ENCODE measurements at places on chromosomes 6 and 20.
A peak's percentile ranks its signal among the peaks of the same experiment; 100 is the strongest.

DNA sequence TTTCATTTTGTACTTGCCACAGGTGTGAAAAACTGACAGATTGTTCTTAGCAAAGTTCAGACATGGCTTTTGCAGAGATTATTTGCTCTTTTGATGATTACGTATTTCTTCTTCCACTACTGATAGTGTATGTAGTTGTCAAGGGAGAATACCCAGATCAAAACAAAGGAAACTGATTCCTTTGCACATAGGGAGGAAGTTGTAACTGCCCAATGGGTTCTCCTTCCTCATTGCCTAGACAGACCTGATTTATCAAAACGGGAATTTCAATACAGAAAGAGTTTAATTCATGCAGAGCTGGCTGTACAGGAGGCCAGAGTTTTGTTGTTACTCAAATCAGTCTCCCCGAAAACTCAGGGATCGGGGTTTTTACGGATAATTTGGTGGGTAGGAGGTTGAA is 214.7 kb downstream of the BCAS1 start:
- no peak for DNase-seq

DNA sequence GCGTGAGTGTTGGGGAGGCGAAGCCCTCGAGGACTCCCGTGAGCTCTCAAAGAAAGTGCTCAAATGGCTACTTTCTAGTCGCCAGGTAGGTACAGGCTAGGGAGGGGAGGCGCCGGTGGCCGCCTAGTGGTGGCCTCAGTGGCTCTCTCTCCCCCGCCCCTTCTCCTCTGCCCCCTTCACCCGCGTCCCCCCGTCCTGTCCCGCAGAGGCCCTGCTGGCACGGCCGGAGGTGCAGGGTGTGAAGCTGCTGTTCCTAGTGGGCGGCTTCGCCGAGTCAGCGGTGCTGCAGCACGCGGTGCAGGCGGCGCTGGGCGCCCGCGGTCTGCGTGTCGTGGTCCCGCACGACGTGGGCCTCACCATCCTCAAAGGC is 16.3 kb downstream of the ADISSP start:
- no peak for DNase-seq

GRCh38 chr20:59481477-59482018 is 122.8 kb upstream of the PHACTR3 start:
- DNase-seq: no peak

DNA sequence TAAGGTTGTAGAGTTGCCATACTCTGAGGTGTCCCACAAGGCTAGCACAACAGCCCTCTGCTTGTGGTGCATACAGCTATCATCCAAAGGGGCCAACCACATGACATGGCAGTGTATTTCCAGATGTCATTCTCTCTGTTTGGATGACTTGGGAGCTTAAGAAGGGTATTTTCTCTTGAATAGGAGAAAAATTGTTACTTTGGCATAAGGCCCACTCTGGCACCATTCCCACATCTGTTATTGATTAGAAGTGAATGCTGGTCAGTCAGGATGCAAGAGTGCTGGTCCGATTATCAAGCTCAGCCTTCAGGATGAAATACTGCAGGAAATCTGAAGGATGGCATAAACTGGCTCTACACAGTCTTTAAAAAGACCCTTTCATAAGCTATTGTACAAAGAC is 83.6 kb upstream of the C20orf144 start:
- DNase-seq: no peak

DNA sequence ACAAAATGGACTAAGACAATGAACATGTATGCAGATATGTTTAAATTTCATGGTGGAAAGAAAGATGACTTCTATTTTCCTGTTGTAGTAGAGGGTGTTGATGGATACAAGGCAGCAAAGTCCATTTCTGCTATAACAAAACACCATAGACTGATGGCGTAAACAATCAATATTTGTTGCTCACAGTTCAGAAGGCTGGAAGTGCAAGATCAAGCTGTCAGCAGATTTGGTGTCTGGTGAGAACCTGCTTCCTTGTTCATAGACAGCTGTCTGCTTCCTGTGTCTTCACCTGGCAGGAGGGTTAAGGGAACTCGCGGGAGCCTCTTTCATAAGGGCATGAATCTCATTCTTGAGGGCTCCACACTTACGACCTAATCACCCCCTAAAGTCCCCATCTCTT is 83.0 kb upstream of the ELOVL5 start:
- DNase-seq: no peak

- peak; percentile 56 for DNase-seq
Observed at GRCh38 chr20:35992713-35993335, 24.4 kb downstream of the CNBD2 start.

- no peak for DNase-seq
Observed at GRCh38 chr6:125899726-125900182, 56.8 kb upstream of the HINT3 start.

DNA sequence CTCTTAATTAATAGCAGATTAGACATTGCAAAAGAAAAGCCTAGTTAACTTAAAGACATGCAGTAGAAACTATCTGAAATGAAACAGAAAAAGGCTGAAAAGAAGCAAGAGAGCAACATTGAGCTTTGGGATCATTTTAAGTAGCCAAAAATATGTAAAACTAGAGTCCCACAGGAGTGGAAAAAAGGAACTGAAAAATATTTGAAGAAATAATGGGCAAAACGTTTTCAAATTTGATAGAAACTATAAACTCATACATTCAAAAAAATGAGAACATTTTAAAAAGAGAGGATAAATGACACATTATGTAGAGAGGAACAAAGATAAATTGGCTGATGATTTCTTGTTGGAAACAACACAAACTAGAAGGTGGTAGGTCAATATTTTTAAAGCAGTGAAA is 166.1 kb upstream of the AKAP12 start:
- DNase-seq: no peak

DNA sequence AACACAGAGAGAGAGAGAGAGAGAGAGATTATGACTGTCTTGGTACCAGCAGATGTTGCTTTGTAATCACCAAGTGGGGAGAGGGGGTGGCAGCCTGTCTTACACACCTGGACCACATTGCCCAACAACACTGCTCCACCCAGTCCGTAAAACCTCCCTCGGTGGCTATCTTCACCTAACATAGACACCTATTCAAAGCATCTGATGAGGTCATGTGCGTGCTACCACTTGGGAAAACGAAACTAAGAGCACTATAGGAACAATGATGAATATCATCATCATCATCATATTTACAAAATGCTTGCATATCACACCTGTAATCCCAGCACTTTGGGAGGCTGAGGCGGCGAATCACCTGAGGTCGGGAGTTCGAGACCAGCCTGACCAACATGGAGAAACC is 24.1 kb upstream of the SALL4 start:
- DNase-seq: no peak

DNA sequence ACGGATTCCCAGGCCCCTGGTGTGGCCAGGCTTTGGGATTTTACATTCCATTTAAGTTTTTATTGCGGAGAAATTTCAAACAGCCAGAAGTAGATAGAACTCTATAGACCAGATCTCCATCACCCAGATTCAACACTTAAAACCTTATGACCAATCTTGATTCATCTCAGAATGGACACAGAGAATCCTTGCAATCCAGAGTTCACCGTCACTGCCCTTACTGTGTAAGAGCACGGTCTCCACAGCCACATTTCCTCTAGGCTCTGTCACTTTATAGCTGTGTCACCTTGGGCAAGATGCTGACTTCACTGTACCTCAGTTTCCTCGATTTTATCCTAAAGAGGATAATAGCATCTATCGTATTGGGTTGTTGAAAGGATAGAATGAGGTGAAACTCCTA is 979 bp downstream of the ZNF133 start:
- no peak for DNase-seq

DNA sequence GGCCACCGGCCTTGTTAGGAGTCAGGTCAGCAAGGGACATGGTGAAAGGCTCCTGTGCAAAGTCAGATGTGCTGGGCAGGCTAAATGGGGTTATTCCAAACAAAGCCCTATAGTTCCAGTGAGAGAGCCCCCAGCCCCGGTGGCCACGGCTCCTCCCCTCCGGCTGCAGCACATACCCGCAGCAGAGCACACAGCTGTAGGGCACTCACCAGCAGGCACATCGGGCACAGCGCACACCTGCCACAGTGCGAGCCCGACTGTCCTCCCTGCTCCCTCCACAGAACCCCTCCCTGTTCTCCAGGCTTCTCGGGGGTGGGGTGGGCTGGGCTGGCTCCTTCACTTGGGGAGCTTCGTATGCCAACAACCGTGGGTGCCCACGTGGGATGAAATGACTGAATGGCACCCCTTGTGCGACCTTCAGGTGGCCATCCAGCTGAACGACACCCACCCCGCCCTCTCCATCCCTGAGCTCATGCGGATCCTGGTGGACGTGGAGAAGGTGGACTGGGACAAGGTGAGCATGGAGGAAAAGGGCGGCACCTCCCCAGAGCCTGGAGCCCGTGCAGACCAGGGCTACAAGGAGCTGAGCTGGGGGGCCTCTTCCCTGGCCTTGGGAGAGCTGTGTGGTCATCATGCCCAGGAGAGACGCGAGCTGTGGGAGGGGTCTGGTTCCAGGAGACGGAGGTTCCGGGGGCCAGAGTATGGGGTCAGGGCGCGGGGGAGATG is 30.9 kb downstream of the PYGB start:
- no peak for DNase-seq
